G401 (cell line): ENCODE measurements at places on chromosomes 3 and 15.

DNA sequence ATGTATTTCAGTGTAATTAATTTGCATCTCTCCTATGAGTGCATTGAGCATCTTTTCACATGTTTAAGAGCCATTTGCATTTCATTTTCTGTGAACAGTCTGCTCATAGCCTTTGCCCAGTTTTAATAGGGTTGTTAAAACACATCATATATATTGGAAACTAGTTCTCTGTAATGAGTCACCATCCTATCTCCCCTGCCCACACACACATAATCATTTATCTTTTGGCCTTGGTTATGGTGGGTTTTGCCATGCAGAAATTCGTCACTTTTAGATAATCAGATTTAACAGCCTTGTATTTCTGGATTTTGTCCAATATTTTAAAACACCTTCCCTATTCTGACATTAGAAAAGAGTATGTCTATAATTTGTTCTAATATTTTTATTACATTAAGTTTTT lies 11.9 kb upstream of the CHRM5 start:
- DNase-seq: no peak

DNA sequence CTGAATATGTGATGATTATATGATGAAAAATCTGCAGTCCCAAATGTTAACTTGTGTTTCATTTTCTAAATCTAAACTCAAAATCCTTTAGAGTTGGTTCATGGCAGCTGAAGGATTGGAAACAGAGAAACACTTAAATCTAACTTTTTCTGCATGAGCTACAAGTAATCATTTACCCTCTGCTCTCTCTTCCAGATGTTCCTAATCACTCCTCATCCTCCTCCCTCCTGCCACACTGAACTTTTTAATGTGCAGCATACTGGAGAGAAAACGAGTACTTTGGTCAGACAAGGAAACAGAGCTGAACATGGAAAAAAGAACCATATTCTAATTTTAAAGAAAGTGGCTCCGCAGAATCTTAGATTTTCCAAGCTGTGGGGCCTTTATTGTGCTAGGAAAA lies 321.2 kb upstream of the COL8A1 start:
- DNase-seq: no peak

GRCh38 chr3:62562596-62562995 lies 189.2 kb upstream of the FEZF2 start:
- no peak for DNase-seq

DNA sequence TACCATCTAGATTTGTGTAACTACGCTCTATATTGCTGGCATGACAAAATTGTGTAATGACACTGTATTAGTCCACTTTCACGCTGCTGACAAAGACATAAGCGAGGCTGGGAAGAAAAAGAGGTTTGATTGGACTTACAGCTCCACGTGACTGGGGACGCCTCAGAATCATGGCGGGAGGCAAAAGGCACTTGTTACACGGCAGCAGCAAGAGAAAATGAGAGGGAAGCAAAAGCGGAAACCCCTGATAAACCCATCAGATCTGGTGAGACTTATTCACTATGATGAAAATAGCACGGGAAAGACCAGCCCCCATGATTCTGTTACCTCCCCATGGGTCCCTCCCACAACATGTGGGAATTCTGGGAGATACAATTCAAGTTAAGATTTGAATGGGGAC lies 905.7 kb downstream of the DIPK2A start:
- no peak for DNase-seq

DNA sequence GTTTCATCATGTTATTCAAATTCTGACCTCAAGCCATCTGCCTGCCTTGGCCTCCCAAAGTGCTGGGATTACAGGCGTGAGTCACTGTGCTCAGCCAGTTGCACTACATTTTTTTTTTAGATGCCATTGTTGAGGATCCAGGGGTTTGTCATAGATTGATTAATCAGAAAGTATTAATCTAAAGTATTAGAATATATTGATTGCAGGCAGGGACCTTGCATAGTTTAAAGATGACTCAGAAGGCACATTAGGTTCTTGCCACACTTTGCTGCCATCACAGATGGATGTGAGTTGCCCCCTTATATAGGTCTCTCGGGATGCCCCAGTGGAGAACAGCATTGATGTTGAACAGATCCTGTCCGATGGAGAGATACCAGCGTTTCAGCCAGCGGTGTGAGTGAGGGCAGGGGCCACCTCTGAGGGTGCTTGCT lies 41.1 kb downstream of the IGF1R start:
- DNase-seq: no peak

GRCh38 chr3:10521772-10522441 lies 16.5 kb upstream of the ATP2B2 start:
- DNase-seq: no peak

DNA sequence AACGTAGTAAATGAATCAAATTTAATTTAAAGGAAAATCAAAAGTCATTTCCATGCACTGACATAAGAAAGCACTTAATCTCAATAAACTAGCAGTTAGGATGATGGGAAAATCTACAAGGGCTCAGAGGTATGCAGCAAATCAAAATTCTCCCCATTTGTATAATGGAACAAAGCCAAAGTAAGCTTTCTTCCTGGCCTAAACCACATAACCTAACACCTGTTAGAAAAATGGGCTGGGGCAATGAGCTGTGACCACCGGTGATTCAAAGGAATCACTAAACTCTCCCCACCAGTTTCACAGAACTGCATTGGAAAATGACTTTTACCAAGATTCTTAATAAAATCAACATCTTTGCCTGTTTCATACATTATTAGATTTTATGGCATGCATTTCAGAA lies 1024.3 kb downstream of the FHIT start:
- DNase-seq: no peak

- DNase-seq: no peak
These were observed 211.9 kb upstream of the ARRDC4 start for GRCh38 chr15:97748576-97748975.

GRCh38 chr15:68410466-68411342 lies 21.3 kb downstream of the ITGA11 start:
- DNase-seq: no peak

DNA sequence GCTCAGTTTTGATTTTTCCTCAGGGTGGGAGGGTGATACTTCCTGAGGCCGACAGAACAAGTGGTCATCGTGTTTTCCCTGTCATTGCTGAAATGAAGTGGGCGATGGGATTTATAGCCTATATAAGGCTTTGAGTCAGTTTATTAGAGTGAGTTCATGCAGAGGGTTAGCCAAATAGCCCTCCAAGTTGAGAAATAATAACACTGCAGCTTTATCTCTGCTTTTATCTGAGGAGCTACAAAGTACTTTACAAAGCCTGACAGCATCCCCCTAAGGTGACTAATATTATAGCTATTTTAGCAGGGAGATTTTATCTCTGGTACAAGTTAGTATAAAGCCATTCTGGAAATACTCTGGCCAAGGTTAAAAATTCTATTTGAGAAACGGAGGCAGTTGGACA lies 389.6 kb downstream of the MFSD1 start:
- DNase-seq: no peak

DNA sequence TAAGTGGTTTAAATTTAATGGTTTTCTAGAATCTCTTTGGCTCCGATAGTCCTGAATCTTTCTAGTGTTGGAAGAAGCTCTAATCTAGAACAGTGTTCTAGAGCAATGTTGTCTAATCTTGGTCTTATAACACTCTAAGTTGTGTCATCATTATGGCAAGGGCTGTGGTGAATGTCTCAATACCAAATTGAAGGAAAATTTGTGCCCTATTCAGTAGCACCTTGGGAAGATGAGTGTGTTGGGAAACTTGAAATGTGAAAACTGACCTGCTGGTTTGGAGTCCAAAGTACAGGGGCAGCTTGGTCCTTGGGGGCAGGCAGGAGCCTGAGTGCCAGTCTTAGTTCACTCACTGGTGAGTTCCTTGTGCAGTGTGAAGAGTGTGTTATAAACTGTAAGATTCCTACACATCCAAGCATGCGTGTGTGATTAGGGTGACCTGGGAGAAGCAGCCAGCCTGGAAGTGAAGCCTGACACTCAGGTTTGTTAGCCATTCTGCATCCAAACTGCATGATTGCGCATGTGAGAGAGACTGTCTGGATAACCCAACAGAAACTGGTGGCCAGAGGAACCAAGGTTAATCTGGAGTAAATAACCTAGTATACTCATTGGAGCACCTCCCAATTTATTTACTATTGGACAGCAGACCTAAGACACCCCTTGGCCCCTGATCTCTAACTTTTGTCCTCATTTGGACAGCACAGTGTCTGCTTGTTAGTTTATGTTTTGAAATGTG lies 14.6 kb downstream of the ZNF592 start:
- DNase-seq: no peak

DNA sequence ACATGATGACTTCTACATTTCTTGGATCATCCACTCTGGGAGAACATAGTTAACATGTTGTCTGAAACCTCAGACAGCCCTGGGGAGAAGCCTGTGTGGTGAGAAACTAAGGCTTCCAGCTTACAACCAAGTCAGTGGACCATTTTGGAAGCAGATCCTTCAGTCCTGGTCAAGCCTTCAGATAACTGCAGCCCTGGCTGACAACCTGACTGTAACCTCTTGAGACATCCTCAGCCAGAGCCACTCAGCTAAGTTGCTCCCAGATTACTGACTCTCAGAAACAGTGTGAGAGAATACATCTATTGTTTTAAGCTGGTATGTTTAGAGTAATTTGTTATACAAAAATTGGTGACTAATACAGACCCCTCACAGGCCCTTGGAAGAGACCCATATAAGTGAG lies 50.9 kb upstream of the KPNA4 start:
- no peak for DNase-seq

DNA sequence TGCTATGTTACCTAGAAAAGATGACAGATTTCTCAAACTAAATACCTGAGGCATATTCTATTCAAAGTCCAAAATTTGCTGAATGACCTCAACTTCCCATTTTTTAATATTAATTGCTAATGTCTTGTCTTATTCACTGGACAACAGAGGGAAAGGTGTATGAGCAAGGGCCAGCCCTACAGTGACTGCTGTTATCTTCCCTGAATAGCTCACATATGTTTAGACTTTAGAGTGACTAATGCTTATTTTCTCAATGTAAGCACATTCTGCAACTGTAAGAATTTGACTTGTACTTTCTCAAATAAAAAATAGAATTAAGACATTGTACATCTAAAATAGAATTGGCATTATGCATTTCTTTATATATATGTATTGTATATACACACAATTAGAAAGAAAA lies 26.5 kb upstream of the AADACL2 start:
- DNase-seq: no peak
